ENCODE measurements at places on chromosomes 7 and 10. TPM values are rescaled to one million over a fixed set of nuclear protein-coding genes. Genes with fewer than 3 reads are reported as not detected.

The STEAP1B gene
- not detected for total RNA-seq

The PDE1C gene
- 3.7 TPM for total RNA-seq

The NEUROD6 gene
- not detected for total RNA-seq

The ABCC2 gene
- 154 TPM for total RNA-seq

The WDR86 gene
- 0.19 TPM for total RNA-seq

The TMEM229A gene
- not detected for total RNA-seq

The ALOX5 gene
- 0.38 TPM for total RNA-seq

The FAM25C gene
- total RNA-seq, result not detected

The CALML5 gene
- total RNA-seq, result not detected

The AZGP1 gene
- total RNA-seq, result not detected

The MYPN gene
- 2.5 TPM for total RNA-seq

The ATRNL1 gene
- 0.78 TPM for total RNA-seq

The FAM25G gene
- total RNA-seq, result 1.1 TPM

The CREB3L2 gene
- total RNA-seq, result 36.9 TPM

The PAX4 gene
- not detected for total RNA-seq

The TNPO3 gene
- 44.4 TPM for total RNA-seq

The EBF3 gene
- 0.11 TPM for total RNA-seq

The ADRB1 gene
- total RNA-seq, result 0.98 TPM

The FOXI2 gene
- not detected for total RNA-seq

The AIFM2 gene
- total RNA-seq, result 37.5 TPM

The SH2B2 gene
- total RNA-seq, result 3.6 TPM

The UTF1 gene
- 0.16 TPM for total RNA-seq

The MEOX2 gene
- total RNA-seq, result not detected

The FBXL13 gene
- 0.19 TPM for total RNA-seq

The ANKRD30A gene
- total RNA-seq, result 0.88 TPM

The GAD2 gene
- total RNA-seq, result not detected

The RAPGEF5 gene
- total RNA-seq, result 0.12 TPM

The TUBAL3 gene
- 0.48 TPM for total RNA-seq

The PNLIP gene
- total RNA-seq, result not detected

The PALD1 gene
- total RNA-seq, result 7.9 TPM

The PRSS37 gene
- total RNA-seq, result not detected

The PLCE1 gene
- total RNA-seq, result 6.2 TPM

The STK17A gene
- 21.7 TPM for total RNA-seq

The VAX1 gene
- 1.7 TPM for total RNA-seq

The BMPER gene
- 6.3 TPM for total RNA-seq

The PILRA gene
- total RNA-seq, result 5.8 TPM

The SMARCD3 gene
- 10.6 TPM for total RNA-seq

The OGDHL gene
- 0.07 TPM for total RNA-seq

The LBX1 gene
- not detected for total RNA-seq

All from A549 treated with RU486 at 1 μM for 4 hours (cell line).